Stimulated activated naive CD4-positive, alpha-beta T cell treated with Interleukin-2 at 50 U/mL for 16 hours (primary cell): ENCODE measurements at places on chromosomes 3 and 15.

GRCh38 chr3:37984051-37984450, 6.5 kb upstream of the VILL start:
- DNase-seq, result no peak

DNA sequence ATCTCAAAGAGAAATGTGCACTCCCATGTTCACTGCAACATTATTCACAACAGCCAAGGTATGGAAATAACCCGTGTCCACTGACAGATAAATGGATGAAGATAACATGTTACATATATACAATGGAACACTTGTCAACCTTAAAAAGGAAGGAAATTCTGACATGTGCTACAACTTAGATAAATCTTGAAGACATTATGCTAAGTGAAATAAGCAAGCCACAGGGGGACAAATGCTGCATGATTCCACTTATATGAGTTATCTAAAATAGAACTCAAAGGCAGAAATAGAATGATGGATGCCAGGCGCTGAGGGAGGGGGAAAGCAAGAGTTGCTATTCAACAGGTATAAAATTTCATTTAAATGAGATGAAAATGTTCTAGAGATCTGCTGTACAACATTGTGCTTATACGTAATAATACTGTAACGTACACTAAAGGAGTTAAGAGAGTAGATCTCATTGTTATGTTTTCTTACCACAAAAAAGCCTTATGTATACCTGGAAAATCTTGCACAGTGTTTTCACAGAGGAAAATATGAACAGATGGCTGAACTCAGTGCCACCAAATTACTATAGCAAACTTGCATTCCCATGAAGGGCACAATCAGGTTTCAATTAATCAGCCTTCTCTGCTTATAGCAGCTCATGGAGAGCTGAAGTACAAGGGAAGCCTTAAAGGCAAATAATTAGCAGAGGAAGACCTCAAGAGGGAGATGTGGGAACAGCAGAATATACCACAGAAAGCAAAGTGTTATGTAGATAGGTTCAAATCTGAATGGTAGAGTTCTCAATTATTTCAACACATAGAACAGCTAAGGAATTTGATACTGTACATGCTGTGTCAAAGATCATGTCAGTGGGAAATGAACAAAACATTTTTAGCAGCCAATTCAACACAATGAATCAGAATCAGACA, 8.1 kb upstream of the VPS39 start:
- no peak for DNase-seq

- DNase-seq, result no peak
Observed at GRCh38 chr3:65572175-65572777, 466.4 kb downstream of the MAGI1 start.

GRCh38 chr3:161551697-161552096, 55.1 kb downstream of the OTOL1 start:
- no peak for DNase-seq

DNA sequence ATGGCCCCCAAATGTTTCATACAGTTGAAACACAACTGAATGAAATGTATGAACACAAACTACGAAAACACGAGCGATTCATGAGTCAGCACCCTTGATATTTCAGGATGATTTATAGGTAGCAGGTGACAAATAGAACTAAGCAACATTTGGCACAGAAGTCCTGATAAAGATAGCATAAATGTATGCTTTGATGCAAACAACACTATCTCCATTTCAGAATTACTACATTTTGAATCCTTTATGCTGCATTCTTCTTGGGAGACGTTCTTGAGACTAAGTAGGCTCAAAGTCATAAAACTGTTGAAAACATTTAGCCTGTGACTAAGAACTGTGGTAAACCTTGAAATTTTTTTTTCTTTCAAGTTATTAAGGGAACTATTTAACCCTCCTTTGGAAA, 200.3 kb upstream of the ICE2 start:
- DNase-seq, result no peak

DNA sequence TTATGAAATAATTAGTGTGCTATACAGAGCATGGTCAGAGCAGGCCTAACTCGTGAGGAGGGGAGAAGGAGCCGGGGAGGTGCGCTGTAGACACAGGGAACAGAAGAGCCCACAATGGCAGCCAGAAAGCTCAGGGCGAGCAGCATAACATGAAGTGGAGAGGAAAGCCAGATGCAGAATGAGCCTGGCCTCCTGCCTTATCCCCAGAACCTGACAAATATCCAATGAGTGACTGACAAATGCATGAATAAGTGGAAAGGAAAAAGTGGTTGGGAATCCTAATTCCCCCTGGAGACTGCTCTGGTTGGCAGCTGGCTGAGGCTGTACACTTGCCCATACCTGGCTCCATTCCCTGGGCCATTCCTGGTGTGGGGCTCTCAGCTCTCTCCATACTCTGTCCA, 9.2 kb upstream of the MST1R start:
- DNase-seq, result no peak

DNA sequence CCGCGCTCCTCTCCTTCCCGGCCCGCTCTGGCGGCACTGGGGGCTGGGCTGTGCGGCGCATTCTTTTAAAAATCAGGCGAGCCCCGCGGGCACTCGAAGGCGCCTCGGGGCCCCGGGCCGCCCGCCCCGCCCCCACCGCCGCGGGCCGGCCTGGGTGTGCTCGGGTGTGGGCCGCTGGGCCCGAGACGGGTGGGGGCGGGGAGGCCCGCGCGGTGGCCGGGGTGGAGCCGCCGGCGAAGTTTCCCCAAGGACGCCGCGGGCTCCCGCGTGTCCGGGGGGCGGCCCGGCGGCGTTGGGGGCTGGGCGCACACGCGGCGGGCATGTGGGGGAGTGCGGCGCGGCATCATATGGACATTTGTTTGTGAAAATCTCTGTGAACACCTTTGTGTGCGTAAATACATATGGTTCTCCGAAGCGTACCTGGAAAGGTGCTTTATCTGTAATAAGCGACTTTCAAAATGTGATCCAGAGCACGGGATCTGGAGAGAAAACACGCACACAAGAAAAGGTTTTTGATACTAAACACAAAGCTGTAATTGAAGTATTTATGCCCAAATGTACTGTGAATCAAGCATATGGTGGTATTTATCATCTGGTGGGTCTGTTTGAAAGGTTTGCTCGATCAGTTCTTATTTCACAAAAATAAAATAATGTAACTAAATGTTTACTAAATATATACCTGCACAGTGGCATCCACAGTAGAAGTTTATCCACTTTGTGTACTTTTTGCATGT, 612 bp upstream of the TBL1XR1 start:
- DNase-seq, result no peak

GRCh38 chr3:48107227-48107626, 81.0 kb downstream of the CDC25A start:
- DNase-seq, result no peak

GRCh38 chr3:184338511-184338945, 1.1 kb downstream of the FAM131A start:
- no peak for DNase-seq

- DNase-seq, result no peak
Observed at GRCh38 chr3:133857767-133858166, 37.9 kb downstream of the RAB6B start.

DNA sequence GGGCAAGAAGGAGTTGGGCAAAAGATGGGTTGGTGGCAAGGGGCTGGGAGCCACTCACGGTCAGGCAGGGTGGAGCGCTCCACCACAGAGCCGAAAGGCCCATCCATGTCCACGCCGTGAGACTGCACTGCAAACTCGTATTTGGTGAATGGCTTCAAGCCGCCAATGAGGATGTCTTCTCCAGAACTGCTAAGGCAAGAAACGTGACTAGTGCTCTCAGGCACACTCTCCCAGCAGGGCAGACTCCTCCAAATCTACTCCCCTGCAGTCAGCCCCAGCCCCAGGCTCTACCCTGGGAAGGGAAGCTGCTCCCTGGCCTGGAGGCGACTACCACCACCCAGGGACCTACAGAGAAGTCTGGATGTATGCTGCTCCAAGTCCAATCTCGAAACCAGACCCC, 11.4 kb upstream of the IGDCC3 start:
- no peak for DNase-seq

- no peak for DNase-seq
Observed at GRCh38 chr15:67138891-67139855, 73.8 kb downstream of the SMAD3 start.
